ENCODE measurements at places on chromosomes 7 and 10. TPM values are rescaled to one million over a fixed set of nuclear protein-coding genes. Genes with fewer than 3 reads are reported as not detected.

- H3K36me3 ChIP-seq, result no peaks in the 10 kb centered on the region
- no peak for DNase-seq
- no peak overlapping the region for H3K4me3 ChIP-seq
- no peak overlapping the region for H3K27ac ChIP-seq
- peaks cover 3% of the 10 kb centered on the region for H3K27me3 ChIP-seq
Observed at GRCh38 chr10:91061608-91062007, 140.7 kb upstream of the ANKRD1 start.

- no peaks in the 10 kb centered on the region for H3K4me1 ChIP-seq
- no peak for DNase-seq
- no peaks in the 10 kb centered on the region for H3K36me3 ChIP-seq
- H3K4me3 ChIP-seq, result no peak overlapping the region
- H3K27ac ChIP-seq, result no peak overlapping the region
- no peaks in the 10 kb centered on the region for H3K27me3 ChIP-seq
Observed at GRCh38 chr7:126806614-126807013, 446.1 kb downstream of the GRM8 start.

DNA sequence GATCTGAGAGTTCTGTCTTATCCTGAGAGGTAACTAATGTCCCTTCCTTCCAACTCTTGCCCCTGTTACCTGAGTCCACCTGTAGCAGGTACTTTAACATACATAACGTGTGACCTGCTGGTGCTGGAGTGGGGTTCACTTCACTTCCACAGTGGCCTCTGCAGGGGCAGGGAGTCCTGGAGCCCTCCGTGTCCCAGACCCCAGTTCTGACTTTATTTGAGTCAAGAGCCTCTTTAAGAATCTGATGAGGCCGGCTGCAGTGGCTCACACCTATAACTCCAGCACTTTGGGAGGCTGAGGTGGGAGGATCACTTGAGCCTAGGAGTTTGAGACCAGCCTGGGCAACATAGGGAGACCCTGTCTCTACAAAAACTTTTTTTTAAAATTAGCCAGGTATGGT, 117.0 kb upstream of the RET start:
- H3K4me1 ChIP-seq, result peaks cover 11% of the 10 kb centered on the region
- no peak overlapping the region for H3K4me3 ChIP-seq
- no peak for DNase-seq
- no peaks in the 10 kb centered on the region for H3K36me3 ChIP-seq

DNA sequence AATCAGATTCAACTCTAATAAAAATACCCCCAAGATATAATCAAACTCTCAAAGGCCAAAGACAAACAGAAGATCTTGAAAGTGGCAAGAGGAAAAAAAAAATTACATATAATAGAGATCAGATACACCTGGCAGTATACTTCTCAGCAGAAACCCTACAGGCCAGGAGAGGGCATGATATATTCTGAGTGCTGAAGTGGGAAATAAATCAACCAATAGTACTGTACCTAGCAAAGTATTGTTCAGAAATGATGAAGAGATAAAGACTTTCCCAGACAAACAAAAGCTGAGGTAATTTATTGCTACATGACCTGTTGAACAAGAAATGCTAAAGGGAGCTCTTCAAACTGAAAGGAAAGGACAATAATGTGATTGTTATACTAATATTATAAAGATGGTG, 291.9 kb downstream of the SH2D4B start:
- no peak overlapping the region for H3K27ac ChIP-seq
- H3K27me3 ChIP-seq, result no peaks in the 10 kb centered on the region

The KCNMA1 gene
- total RNA-seq, result 87.1 TPM

The AZGP1 gene
- total RNA-seq, result not detected

All from HFFc6 (cell line).